HS-27A (cell line): ENCODE measurements at places on chromosomes 6 and 20.

DNA sequence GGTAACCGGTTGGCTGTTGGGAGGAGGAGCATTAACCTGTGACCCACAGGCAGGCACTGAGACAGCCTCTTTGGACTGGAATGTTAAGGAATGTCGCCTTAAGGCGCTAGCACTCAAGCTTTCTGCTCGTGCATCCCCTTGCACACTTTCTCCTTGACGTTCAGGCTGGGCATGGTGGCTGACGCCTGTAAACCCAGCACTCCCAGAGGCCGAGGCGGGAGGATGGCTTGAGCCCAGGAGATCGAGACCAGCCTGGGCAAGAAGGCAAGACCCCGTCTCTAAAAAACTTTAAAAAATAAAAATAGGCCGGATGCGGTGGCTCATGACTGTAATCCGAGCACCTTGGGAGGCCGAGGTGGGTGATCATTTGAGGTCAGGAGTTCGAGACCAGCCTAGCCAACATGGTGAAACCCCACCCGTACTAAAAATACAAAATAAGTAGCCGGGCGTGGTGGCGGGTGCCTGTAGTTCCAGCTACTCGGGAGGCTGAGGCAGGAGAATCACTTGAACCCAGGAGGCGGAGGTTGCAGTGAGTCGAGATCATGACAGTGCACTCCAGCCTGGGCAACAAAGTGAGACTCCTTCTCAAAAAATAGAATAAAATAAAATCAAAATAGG is 1.9 kb upstream of the GID8 start:
- DNase-seq = no peak

GRCh38 chr6:151240791-151241642 is 1.2 kb downstream of the AKAP12 start:
- no peak for DNase-seq

DNA sequence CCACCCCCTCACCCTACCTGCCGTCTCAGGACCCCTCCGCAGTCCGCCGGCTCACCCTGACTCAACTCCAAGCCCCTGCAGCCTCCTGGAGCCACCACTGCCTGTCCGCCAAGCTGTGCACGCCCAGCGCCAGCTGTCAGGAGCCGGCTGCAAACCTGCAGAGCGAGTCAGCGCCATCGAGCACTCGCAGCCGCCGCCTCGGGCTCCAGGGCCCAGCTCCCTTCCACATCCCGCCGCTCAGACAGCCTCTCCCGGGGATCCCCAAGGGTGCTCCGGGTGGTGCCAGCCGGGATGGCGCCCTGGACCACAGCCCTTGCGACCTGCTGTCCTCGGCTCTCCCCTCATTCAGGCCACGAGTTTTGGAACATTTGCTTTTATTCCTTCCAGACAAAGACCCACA is 4.3 kb downstream of the TNNC2 start:
- no peak for DNase-seq

DNA sequence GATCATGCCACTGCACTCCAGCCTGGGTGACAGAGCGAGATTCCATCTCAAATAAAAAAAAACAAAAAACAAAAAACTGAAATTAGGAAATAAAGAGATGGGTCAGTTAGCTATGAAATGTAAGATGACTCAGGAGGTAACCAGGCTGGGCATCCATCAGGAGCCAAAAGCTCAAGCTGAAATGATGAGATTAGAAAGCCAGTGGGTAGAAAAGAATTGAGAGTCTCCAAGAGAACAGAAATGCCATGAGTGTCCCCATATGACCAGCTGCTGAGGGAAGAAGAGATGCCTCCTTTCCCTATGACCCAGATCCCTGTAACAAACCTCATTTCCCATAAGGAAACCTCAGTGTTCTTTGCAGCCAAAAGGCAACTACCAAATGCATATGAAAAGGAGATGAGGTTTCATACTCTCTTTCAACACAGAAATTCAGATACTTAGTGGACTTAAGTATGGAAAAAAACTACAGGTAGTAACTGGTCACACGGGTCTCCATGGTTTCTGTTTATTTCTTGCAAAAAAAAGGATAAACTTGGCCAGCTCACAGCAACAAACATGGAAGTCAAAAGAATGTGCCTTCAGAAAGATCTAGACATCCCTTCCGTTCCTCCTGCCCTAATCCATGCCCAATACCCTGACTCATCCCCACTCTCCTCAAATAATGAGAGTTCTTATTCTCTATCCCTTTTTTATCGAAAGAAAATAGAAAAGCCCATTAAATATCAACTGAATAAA is 8.1 kb downstream of the ARHGAP18 start:
- DNase-seq = no peak

DNA sequence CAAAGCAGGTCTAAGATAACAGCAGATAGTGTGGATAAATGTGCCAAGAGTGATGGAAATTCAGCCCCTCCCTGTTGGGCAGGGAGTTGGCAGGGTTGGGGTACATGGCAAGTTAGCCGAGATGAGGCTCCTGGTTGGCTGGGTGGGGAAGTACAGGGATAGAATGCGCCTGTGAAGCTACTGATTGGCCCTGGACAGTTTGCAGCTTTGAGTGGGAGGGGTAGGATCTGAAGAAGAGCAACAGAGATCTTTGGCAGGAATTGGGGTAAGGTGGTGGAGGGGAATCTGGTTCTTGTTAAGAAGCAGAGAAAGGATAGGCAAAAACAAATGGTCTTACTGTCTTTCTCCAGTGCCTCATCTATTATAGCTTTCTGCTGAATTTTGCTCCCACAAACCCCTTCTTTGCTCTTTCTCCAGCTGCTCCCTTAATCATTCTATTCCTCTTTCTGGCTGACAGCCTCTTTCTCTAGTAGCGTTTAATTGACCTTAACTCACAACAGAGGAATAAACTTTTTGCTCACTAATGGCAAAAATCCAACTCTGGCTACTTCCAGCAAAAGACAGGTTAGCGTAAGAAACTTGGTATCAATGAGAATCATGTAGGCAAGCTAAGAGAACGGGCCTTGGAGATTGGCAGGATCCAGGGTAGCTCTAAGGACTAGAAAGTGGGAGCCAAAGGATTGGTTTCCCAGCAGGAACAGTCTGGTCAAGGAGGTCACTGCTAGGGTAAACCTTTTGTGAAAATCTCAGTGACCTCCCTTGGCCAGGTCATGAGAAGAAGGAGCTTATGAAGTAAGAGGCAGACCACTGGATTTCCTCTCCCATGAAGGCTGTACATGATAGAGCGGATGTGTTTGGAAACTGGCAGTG is 86.3 kb upstream of the CARMIL1 start:
- peak; percentile 73 for DNase-seq

- peak; percentile 69 for DNase-seq
Measured at GRCh38 chr20:327186-328026, 2.1 kb downstream of the SOX12 start.

- no peak for DNase-seq
Measured at GRCh38 chr20:38373231-38373867, 27.1 kb downstream of the LBP start.

DNA sequence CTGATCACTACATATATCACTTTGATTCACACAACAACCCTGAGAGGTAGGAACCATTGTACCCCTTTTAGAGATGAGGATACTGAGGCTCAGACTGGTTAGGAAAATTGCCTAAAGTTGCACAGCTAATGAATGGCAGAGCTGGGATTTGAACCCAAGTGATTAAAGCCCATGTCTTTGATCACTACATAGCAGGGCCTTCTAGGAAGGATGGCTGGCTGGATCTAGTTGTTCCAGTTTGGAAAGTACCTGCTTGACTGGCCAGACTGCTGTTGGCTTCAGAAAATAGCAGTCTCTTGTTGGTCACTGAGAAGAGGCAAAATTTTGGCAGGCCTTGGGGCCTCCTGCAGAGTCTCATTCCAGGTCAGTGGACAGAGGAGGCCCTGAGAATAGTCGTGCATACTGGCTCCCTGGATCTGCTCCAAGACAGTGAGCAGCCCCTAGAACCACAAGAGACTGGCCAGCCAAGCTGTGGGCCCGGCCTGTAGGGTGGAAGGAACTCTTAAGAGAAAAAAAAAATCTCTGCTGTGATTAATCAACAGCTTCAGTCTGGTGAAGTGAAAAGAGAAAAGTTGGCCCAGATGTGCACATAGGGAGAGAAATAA is 17.5 kb downstream of the PPARD start:
- no peak for DNase-seq

DNA sequence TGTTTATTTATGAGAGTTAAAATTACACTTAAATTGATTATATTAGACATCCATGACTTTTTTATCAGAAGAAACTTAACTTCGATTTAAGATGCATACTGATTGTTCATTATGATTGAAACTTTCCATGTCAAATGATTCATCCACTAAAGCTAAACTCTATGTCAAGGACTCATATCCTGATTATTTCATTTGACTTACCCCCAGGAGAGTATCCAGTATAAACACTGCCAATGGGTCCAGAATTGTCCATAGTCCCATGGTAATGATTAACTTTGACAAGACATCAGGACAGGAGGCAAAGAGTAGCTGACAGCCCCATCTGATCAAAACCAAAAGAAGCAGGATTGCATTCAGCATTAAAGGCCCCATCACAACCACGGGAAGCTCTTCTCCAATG is 709.9 kb downstream of the TFAP2A start:
- DNase-seq = no peak

DNA sequence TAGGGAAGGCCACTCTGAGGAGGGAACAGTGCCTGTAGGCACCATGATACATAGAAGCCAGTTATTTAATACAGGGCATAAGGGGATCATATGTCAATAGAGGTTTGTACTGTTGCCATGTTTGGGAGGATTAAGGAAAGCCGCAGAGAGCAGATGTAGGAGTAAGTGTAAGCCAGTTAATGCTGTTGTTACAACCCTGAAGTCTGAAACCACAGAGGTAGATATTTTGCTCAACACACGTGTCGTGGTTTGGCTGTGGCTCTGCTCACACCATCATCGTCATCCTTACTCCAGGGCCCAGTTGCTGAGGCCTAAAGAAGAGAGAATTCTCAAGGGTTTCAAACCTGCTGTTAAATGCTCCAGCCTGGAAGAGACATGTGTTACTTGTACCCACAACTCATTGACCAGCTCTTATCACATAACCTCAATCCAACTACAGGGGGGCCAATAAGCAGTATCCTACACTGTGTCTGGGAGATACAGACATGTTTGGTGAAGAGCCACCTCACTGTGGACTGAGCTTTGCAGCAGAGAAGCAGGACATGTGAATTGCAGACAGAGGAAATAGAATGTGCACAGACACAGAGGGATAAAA is 31.0 kb upstream of the PSMF1 start:
- no peak for DNase-seq

DNA sequence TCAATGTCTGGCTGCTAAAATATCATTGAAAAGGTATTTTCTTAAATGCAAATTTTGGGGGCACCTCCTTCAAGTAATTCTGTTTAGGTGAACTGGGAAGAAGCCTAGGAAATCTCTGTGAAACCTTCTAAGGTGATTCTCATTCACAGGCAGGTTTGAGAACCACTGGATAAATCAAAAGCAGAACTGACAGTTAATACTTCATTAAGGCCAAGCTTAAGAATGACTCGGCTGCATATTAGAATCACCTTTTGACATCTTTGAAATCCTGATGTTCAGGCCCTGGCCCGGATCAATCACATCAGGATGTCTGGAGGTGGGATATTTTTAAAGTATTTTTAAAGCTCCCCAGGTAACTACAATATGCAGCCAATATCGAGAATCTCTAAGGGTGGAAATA is 50.6 kb downstream of the FKBP1C start:
- no peak for DNase-seq

DNA sequence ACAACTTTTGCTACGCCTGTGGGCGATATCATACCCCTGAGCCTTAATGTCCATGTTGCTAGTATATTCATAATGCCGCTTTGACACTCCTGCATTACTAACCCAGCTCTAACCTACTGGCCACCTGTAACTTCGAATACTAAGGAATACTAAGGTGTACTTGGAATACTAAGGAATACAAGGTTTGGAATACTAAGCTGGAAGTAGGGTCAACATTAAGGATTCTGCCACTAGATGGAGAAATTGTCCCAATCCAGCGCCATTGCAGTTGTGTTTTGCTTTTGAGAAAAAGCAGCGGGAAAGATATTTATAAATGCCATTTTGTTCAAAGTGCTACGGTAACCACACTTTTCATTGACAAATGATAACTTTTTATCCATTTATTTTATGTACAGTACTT is 10.7 kb downstream of the TBXT start:
- no peak for DNase-seq
